Activated CD4-positive, alpha-beta T cell treated with anti-CD3 and anti-CD28 coated beads for 1 hour (primary cell): ENCODE measurements at places on chromosomes 2 and 18.

DNA sequence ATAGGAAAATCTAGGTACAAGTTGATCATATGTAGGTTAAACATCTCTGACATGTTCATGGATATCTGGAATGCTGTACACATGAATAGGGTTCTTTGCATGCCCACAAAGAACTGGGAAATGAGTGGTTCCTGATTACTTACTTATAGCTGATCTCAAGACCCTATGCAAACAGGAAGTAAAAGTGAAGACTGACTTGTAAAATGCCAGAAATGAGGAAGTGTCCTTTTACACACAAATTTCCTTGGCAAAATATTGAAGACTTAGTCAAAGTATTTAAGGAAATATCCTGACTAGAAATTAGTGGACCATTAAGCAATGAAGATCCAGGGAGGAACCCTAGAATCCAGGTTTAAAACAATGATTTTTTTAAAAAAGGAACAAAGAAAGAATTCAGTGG lies 203.7 kb upstream of the DLGAP1 start:
- no peak for DNase-seq

- DNase-seq: no peak
These were observed 2.7 kb downstream of the TNP1 start for GRCh38 chr2:216857131-216857550.

DNA sequence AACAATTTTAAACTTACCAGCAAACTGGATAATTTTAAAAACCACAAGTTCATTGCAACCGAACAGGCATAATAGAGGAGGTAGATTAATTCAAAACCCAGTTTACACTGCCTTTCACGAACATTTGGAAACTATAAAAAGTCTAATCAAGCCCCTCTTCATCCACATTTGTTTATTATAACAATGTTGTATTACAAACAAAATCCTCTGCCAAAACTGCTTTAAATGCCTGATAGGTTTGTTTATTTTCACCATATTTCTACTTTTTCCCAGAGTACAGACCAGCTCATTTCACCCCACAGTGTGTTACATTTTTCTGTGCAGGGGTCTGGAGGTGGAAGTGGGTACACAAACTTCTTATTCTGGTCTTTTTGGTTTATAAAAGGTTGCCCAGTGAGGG lies 184.2 kb downstream of the OSR1 start:
- DNase-seq: no peak

- no peak for DNase-seq
These were observed 277.9 kb downstream of the MBD2 start for GRCh38 chr18:53946594-53946993.
